Psoas muscle (tissue), 8 donors: ENCODE measurements at places on chromosomes 5 and 9.

- DNase-seq: peak; percentile 95
These were observed at the start of gene PIGO for GRCh38 chr9:35096035-35096849. TSS of gene PIGO (minus strand) at chr9:35096591. CDS start at chr9:35095565, 1,026 bp downstream.

GRCh38 chr9:71668717-71669116 lies 99.6 kb downstream of the CEMIP2 start:
- DNase-seq: no peak

- no peak for DNase-seq
These were observed 183.2 kb upstream of the MAP3K1 start for GRCh38 chr5:56632199-56632598.

DNA sequence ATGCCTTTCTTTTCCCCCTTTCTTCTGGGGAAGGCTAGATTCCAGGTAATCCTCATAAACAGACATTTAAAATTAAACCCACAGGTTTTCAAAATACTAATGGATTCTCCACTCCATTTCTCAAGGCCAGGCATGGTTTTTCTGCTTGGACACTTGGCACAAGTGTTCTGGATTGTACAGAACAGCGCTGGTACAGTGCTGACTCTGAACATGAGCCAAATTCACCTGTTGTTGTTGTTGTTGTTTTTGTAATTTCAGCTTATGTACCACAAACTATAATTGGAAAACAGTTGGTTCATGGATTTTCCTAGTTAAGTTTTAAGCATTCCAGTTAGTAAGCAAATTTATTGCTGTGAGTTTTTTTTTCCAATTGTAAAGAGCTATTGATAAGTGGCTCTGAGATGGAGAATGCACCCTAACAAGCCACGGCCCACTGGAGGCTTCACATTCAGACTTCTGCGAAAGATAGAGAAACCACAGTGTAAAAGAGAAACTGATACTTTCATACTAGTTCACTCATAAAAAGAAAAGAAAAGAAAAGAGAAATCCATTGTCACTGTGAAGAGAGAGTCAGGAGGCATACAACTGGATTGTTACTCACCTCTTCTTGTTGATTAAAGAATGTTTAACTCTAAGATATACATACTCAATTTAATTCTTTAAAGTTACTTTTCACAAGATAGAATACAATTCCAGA lies 16.2 kb upstream of the ITGA1 start:
- no peak for DNase-seq

GRCh38 chr5:142630927-142631539 lies 54.9 kb downstream of the FGF1 start:
- no peak for DNase-seq

- no peak for DNase-seq
These were observed 8.5 kb downstream of the DMXL1 start for GRCh38 chr5:119079318-119079921.

- no peak for DNase-seq
These were observed 7.1 kb downstream of the FPGS start for GRCh38 chr9:127809540-127810377.

GRCh38 chr9:78118742-78119473 lies 87.3 kb upstream of the GNAQ start:
- no peak for DNase-seq

- no peak for DNase-seq
These were observed 47.0 kb upstream of the CLK4 start for GRCh38 chr5:178673801-178674295.

DNA sequence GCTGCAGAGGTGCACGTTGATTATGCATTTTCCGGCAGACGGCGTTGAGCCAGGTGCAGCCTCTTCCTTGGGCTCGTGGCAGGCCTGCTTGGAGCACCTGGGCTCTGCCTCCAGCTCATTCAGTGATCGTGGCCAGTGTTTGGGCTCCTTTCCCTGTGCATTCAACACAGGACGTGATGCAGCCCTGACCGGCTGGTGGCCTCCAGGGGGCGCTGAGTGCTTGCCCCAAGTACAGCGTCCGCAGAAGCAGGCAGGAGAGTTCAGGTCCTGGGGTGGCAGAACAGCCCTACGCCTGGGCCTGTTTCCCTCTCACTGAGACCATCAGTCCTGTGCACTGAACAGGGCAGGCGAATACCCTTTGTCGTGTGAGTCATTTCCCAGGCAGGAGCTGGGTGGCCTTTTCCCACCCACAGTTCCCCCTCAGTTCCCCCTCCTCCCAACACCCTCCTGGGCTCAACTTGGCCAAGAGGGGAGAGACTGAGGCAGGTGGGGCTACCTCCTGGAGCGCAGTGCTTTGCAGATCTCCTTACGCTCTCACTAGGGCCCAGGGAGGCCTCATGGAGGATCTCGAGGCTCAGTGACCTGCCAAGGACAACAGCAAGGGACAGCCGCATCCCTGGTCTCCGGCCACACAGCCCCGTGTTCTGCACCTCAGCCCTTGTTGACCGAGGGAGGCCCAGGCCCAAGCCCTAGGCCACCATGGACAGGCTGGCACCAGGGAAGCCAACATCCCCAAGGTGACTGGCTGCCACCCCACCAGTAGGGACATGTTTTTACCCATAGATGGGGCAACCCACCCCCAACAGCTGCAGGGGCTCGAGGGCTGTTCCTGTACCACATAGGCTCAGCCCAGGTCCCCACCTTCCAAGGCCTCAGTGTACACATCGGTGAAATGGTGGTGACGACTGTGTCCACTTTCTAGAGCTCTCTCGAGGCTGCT lies 52.9 kb downstream of the LRSAM1 start:
- peak; percentile 92 for DNase-seq

- peak; percentile 23 for DNase-seq
These were observed 150.2 kb downstream of the RXRA start for GRCh38 chr9:134476272-134476941.

- no peak for DNase-seq
These were observed 12.0 kb upstream of the TOR2A start for GRCh38 chr9:127746959-127747569.

GRCh38 chr5:14145435-14146334 lies 2.5 kb downstream of the TRIO start:
- DNase-seq: peak; percentile 38

DNA sequence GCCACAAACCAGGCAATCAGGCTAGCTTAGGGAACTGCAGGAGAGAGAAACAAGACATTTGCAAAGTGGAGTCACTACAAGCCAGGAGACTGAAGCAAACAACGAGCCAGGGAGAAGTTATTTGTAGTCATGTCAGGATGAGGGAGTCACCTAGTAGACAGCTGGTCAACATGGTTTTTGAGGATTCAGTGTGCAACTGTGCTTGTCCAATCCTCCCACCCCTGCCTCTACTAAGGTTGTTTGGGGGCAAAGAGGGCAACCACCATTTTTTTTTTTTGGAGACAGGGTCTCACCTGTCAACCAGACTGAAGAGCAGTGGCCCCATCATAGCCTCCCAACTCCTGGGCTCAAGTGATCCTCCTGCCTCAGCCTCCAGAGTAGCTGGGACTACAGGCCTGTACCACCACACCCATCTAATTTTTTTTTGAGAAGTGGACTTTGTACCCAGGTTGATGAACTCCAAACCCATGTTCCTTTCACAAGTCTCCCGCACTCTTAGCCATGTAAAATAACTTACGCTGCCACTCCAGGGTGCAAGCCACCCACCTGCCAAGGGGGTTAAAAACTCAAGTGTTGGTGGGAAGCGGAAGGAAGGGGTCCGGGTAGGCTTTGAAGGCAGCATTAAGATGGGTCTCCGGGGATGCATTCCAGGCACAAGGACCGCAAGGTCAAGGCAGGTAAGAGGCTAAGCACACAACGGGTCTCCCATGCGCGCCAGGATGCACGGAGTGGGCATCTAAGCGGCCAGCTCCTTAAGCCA lies 995 bp downstream of the RPL35 start:
- DNase-seq: no peak

GRCh38 chr5:65394087-65394486 lies 87.6 kb downstream of the ADAMTS6 start:
- peak; percentile 54 for DNase-seq

- DNase-seq: no peak
These were observed 1.2 kb downstream of the ROR2 start for GRCh38 chr9:91948597-91949391.

DNA sequence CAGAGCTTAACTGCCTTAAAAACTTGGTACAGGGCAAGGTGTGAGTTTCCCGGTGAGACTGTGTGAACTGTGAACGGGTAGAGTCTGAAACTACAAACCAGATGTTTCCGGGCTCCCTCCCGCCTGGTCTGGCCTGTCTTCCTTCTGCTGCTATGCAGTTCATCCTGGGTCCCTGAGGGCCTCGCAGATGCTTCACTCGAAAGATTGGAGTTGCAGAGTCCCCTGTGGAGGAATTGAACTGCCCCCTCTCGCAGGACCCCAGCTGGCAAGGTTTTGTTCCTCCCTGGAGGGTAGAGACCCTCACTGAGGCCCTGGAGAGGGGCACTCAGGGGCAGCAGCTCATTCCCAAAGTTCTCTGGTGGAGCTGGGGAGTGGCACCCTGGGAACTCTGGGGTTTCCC lies 533 bp downstream of the DCANP1 start:
- DNase-seq: no peak

DNA sequence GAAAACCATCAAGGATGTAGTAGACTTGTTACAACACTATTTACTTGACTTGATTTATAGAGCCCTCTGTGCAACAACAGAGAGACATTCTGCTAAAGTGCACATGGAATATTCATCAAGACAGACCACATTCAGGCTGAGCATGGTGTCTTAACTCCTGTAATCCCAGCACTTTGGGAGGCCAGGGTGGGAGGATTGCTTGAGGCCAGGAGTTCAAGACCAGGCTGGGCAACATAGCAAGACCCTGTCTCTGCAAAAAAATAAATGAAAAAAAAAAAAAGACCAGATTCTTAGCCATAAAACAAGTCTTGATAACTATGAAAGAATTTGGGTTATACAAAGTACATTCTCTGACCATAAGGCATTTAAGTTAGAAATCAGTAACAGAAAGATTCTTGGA lies 25.3 kb downstream of the DENND4C start:
- DNase-seq: no peak

- peak; percentile 49 for DNase-seq
These were observed 55.9 kb downstream of the NSUN2 start for GRCh38 chr5:6576861-6577501.

DNA sequence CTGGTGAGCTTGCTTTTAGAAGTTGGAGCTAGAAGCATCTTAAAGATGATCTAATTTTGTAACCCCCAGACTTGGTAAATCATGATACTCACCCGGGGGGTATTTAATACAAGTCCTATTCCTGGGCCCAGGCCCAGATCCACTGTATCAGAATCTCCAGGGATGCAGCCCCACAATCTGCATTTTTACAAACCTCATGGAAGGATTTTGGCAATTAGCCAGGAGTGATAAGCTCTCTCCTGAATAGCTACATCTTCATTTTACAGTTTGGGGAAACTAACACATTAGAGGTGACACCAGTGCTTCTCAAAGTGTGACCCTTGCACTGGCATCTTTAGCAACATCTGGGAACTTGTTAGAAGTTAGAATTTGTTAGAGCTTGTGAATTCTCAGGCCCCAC lies 31.2 kb upstream of the OTP start:
- DNase-seq: no peak

DNA sequence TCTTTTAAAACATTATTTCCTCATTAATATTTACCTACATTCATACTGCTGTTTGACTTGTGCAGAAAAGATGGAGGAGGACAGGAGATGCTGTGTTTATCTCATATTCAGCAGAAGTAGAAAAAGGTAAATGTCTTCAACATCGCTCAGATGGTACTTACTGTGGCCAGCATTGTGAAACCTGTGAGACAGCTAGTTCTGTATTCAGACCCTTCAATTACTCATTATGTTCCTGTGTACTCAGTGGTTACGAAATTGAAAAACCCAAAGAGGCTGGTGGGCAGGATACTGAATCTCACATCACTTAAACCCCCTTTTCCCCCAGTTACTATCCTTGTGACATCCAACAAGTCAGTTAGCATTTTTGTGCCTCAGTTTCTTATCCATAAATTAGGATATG lies 216.0 kb downstream of the KDM4C start:
- no peak for DNase-seq

- no peak for DNase-seq
These were observed 34.1 kb upstream of the ADAMTS2 start for GRCh38 chr5:179379321-179379890.

GRCh38 chr5:158175934-158176481 lies 317.1 kb upstream of the CLINT1 start:
- DNase-seq: no peak

DNA sequence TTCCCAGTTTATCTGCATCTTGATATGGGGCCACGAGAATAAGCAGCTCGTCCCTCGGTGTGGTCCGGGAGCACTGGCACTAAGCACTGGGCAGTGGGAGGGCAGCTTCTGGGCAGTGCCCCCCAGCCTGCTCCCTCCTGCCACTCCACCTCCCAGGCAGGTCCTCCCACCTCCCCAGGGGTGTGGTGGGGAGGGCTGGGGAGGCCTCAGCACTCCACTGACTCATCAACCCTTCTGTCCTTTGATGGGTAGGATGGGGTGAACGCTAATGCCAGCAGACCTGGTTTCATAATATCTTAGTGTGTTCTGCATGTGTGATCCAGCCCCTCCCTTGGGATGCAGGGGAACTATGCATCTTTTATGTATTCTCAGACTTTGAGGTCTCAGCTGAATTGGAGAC lies 62.2 kb upstream of the GNE start:
- DNase-seq: no peak

DNA sequence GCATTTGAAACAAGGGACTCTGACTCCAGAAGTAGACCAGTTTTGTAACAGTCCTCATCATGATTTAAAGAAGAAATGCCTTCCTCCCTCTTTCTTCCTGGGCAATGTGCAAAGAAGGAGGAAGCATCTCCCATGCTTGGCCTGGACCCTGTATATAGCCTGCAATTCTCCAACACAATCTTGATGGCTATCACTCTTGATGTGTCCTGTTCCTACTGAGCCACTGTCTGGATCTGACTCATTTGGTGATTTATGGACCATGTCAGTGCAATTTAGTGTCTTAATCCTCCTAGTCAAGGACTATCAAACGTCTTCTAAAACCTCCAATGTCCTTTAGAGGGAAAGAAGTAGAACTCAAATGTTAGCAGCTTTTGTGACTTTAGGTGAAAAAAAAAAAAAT lies 697.3 kb downstream of the TLR4 start:
- no peak for DNase-seq

DNA sequence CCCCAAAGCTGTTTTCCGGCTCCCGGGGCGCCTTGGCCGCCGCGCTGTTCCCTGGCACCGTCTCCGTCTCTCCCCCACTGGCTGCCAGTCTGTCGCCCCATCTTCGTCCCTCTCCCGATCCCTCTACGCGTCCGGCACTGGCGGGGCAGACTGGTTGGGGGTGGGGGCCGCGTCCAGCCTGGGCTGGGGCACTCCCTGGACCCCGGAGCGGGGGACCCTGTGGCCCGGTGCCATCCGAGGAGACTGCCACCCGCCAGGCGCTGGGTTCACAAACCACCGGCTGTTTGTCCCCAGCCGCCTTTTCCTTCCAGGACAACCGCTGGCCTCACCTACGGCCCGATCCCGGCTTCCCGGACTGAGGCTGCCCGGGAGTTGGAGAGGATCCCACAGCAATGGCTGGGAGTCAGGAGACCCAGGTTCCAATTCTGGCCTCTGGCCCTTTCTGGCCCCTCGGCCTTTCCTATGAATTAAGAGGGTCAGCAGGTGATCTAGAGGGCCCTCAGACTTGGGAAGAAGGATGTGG lies 1.0 kb upstream of the FIBCD1 start:
- DNase-seq: no peak

DNA sequence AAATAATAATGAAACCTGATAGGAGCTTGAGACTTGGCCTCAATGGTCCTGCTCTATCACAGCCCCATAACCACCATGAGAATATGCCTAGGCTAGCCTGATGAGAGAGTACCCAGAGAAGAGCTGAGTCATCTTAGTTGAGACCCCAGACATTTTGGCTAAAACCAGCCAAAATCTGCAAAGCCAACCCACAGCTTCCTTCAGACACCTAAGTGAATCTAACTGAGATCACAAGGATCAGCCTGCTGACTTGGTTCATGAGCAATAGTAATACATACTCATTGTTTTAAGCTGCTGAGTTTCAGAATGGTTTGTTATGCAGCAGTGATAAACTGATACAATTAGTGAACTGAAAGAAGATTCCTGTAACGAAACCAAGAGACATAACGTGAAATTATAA lies 473.7 kb upstream of the PTGER4 start:
- DNase-seq: no peak
